ENCODE measurements at places on chromosomes 6 and 20.

GRCh38 chr6:152423216-152424103 is 213.7 kb downstream of the SYNE1 start:
- no peak for DNase-seq

- no peak for DNase-seq
Measured at GRCh38 chr20:56595746-56596475, 33.2 kb upstream of the TFAP2C start.

GRCh38 chr6:117423754-117424153 is 2.0 kb downstream of the ROS1 start:
- DNase-seq: no peak

DNA sequence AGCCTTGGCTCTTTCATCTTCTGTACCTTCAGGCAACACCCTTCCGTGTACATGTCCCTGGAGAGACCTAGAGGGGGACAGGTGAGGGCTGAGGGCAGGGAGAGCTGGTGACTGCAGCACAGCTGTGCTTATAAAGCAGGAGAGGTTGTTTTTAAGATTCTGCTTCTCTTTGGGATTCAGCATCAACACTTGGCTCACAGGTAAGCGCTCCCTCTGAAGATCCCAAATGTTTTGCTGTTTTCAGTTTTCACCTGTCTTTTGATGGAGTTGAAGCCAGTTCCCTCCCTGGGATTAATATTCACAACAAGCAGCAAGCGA is 19.4 kb upstream of the TRAF3IP2 start:
- no peak for DNase-seq

GRCh38 chr6:50958148-50958697 is 139.6 kb downstream of the TFAP2B start:
- no peak for DNase-seq

DNA sequence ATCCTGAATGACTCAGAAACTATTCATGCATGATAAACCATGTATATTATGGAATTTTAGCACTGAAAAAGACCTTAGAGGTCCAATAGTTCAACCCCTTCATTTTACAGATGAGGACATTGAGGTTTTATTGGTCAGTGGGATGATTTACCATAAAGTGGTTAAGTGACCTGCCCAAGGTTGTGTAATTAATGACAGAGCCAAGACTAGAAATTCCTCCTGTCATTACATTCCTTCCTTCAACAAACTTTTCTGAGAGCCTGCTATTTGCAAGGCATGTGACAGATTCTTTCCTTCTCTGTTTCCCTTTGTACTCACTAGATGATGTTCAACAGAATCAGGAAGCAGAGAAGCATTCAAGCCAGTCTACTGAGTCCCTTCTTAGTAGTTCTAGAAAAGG is 170.7 kb upstream of the KCNK16 start:
- no peak for DNase-seq

GRCh38 chr6:167806061-167806700 is 20.5 kb upstream of the AFDN start:
- DNase-seq: no peak

DNA sequence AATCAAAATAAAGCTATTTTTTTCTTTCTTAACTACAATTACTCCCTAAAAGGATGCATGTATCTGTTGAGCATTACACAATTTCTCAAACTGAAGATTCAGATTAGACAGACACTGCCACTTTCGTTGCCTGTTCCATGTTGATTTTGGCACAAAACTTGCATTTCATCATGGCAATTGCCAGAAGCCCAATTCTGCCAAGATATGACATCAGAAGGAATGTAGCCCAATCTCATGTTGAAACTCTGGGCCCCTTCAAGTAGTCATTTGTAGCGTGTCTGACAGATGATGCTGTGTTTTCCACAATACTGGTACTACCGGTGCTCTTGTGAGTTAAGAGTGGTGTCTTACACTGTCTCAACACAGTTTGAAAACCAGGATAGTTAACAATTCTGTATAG is 705.4 kb downstream of the PTPRT start:
- no peak for DNase-seq

GRCh38 chr6:10405513-10405900 is 9.4 kb downstream of the TFAP2A start:
- DNase-seq: peak; percentile 18

- DNase-seq: no peak
Measured at GRCh38 chr20:856361-856775, 22.9 kb downstream of the FAM110A start.

DNA sequence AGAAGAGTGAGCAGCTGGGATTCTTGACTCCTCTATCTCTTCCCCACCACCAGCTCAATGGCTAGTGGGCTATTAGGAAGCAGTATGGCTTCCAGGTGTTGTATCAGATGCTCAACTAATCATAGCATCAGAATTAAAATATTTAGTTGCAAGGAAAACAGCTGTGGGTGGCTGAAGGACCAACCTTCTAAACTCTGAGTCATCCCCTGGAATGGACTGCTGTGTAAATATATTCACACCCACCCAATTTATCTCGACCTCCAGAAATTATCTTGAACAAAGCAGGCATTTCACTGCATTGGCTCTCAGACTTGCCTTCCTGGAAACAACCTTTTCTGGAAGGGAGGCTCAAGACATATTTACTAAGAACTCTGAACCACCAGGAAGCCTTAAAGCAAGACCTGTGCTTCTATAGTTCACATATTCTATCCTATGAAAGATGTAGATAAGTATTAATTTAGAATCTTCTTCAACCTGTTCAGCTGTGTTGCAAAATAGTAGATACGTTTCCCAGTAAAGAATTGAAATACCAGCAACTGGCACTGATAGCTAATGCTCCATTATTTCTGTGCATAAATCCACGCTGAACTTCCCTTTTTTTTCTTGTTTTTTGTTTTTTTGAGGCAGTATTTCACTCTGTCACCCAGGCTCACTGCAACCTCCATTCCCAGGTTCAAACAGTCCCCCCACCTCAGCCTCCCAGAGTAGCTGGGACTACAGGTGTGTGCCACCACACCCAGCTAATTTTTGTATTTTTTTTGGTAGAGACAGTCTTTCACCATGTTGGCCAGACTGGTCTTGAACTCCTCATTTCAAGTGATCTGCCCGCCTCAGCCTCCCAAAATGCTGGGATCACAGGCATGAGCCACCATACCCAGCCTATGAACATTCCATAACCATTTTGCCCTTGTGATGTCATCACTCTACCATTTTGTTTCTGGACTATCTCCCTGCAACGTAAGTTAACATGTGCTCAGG is 56.9 kb upstream of the CD2AP start:
- no peak for DNase-seq

DNA sequence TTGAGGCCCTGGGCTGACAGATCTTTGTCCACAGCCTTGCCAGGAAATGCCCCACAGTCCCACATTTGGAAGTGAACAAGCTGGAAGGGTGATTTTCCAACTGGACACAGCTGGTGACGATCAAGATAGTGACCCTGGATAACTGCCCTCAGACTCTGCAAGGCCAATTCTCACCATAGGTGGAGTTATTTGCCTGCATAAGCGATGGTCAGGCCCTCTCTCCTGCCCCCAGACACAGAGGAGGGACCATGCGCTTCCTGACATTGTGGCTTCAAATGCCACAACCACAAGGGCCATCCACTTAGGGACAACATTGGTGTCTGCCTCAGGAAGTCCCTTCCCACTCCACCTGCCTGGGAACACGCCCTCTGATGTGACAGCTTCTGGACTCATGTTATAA is 96.0 kb downstream of the JPH2 start:
- no peak for DNase-seq

- peak; percentile 76 for DNase-seq
Measured at GRCh38 chr6:113031591-113032238, 684.6 kb downstream of the RFPL4B start.

DNA sequence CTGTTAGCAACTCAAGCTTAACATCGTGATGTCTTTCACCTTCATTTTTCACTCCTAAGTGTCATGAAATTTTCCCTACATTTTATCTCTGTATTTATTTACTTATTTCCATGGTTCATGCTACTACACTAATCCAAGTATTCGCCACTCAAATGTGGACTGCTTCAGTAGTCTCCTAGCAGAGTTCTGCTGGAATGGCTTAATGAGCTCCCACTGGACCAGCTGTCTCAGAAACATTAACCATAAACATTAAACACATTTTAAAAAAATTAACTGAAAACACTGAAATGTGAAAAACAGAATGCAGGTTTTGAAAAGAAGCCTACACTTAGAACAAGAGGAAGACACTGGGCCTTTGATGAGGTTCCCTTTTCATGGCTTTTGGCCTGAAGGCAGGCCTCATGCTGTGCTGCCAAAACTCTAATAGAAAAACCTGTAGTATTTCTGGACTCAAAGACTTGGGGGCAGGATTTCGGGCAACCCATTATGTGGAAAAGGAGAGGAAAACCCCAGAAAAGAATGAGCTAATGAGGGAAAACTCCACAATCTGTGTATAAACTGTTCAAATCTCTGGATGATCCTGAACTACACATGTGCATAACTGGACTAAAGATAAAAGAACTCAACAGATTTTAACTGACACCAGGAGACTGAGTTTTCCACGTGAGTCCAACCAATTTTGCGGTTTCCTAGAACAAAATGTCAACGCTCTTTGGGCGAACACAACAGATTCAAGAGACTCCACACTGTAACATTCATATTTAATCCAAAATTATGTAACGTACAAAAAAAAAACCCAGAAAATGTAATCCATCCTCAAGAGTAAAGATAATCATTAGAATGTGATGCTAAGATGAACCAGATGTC is 33.0 kb downstream of the SAMD3 start:
- DNase-seq: no peak

GRCh38 chr20:32675223-32675975 is 1.7 kb upstream of the C20orf203 start:
- peak; percentile 78 for DNase-seq

- DNase-seq: no peak
Measured at GRCh38 chr6:155771822-155772221, 316.2 kb upstream of the NOX3 start.

DNA sequence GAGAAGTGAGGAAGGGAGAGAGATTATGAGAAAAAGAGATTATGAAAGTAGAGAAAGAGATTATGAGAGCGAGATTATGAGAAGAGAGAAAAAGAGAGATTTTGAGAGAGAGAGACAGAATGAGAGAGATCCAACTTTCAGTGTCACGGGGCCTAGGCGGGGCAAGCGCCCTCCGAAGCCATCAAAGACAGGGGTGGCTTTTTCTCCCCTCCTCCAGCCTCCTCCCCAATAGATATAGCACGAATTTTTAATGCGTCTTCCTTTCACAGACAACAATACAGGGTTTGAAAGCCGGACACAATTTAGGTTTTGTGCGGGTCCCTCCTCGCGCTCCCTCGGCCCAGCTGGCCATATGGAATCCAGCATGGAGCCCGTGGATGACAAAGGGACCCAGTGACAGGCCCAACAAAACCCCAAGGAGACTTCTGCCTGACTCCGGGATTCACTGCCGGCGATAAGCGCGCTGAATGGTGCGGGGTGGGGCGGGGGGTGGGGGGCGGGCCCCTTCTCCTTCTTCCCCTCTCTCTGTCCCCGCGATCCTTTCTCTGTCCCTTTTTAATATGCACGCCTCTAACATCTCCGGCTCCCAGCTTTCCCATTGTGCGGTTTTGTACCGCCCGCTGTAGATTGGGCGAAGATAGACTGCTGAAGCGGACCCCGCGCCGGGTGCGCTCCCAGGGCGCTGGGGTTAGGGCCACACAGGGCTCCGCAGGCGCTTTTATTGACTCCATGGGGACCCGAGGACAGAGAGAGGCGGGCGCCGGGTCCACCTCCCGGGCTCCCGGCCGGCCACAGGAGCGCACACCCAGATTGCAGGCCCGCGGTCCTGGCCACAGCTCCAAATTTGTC is 5.4 kb downstream of the NKX2-2 start:
- no peak for DNase-seq

GRCh38 chr6:13653296-13653695 is 38.2 kb downstream of the NOL7 start:
- no peak for DNase-seq

DNA sequence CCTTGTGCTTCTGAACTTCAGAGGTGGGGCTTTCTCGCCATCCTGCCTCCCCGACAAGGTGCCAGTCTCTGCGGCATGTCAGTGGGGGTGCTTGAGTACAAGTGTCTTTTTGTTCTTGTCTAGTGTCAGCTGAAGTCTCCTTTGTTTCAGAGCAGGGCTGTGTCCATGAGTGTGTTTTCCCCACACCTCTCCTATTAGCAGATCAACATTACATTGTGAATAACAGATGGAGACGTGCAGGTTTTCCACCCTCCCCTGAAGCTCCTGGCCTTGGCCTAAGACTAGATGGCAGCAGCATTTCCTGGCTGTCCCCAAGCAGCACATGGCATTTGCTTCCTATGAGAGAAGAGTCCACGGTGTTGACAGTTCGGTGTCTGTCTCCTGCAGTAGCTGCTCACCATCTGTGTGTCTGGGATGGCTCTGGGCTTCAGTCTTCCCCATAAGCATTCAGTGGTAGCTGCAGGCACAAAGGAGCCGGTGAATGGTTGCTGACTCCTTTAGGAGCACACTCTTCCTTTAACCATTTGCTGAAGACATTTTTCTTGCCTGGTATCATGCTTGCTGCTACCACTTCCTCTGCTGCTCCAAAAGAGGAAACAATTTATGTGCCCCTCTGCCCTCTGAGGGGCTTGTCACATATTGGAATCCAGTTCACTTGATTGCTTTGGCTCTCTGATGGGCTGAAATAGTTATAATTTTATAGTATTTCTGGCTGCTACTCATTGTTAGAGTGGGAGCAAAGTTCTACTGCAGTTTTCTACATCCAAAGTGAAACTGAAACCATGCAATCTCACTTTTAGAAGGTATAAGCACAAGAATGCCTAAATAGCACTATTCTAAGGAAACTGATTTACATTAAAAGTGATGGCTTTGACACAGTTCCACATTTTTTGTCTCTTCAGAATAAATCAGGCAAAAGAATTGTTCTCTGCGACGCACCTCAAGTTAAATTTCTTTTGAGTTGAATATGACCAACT is 913.0 kb downstream of the C6orf118 start:
- DNase-seq: no peak

DNA sequence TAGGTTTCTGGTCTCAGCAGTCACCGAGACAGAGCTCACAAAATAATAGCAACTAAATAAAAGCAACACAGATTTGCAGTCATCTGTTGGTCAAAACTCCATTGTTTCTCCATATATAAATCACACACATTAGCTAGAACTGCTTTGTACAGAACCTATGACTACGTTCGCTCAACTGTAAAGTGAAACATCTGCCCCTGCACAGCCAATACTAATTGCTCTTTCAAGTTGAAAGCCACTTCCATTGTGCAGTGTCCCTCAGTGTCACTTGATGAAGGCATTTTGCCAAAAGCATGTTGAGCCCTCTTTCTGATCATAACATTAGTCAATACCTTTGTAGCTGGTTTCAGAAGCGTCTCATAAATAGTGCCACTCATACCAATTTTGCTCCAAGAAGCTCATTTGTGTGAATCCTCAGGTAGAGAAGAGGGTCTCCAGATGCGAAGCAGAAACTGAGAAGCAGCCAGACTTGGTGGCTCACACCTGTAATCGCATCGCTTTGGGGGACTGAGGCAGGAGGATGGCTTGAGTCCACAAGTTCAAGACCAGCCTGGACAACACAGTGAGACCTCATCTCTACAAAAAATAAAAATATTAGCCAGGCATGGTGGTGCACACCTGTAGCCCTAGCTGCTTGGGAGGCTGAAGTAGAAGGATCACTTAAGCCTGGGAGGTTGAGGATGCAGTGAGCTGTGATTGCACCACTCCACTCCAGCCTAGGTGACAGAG is 68.9 kb downstream of the PERP start:
- peak; percentile 72 for DNase-seq

GRCh38 chr20:8647961-8648441 is 420.9 kb upstream of the PLCB4 start:
- no peak for DNase-seq

GRCh38 chr6:47743744-47744143 is 38.1 kb upstream of the OPN5 start:
- no peak for DNase-seq

- no peak for DNase-seq
Measured at GRCh38 chr6:22784601-22785410, 215.4 kb downstream of the HDGFL1 start.

All from NCI-H1105 treated with DMSO at 0.1 percent for 48 hours (cell line).